ENCODE measurements at places on chromosomes 5 and 9. TPM values are rescaled to one million over a fixed set of nuclear protein-coding genes. Genes with fewer than 3 reads are reported as not detected.

WNK2 gene
- total RNA-seq: 69.4 TPM

HNRNPK gene
- total RNA-seq: 790 TPM

GZMA gene
- not detected for total RNA-seq

SGCD gene
- total RNA-seq: 0.11 TPM

AK8 gene
- 0.44 TPM for total RNA-seq

POLR3G gene
- 75.4 TPM for total RNA-seq

IRX1 gene
- 3.6 TPM for total RNA-seq

SNCAIP gene
- total RNA-seq: 2.6 TPM
